ENCODE measurements at places on chromosomes 13 and 19.

GRCh38 chr19:43467276-43467675 is 1.9 kb upstream of the LYPD3 start:
- no peak for DNase-seq

DNA sequence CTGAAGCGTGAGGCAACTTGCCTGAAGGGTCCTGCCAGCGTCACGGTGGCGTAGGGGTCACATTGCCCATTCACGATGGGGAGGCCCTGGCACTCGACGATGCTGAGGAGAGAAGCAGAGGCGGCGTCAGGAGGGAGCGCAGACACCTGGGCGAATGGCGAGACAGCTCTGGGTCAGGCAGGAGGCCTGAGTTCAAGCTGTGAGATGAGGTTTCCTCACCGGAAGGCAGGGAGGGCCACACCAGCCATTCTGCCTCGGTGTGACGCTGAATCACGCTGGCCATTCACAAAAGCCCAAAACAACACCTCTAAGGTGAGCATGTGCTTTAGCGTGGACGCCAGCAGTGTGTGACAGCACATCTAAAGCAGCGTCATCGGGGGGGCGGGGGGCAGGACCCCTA is 54.0 kb upstream of the C13orf46 start:
- no peak for DNase-seq

- DNase-seq: no peak
Measured at GRCh38 chr19:19179548-19180441, 9.7 kb upstream of the MEF2B start.

DNA sequence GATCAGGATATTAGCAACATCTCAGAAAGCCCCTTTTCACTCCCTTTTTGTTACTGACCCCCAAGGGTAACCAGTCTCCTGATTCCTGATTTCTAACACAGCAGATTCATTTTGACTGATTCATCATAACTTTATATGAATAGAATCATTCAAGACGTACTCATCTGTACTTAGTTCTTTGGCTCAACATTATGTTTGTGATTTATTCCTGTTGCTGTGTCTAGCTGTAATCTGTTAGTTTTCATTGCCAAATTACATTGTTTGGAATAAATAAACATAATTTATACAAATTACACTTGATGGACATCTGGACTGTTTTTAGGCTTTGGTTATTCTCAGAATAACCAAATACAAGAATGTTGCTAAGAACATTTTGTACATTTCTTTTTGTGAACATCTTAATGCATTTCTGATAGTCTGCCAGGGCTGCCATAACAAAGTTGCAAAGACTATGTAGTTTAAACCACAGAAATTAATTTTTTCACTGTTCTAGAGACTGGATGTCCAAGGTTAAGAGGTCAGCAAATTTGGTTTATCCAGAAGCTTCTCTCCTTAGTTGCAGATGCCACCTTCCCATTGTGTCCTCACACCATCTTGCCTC is 62.8 kb upstream of the EDNRB start:
- peak; percentile 18 for DNase-seq

GRCh38 chr19:18045307-18046050 is 37.5 kb downstream of the ARRDC2 start:
- no peak for DNase-seq

Data from fibroblast of skin of back (primary cell).